ENCODE measurements at places on chromosomes 1 and 21.
A peak's percentile ranks its signal among the peaks of the same experiment; 100 is the strongest.

GRCh38 chr1:166020210-166020609 lies 146.6 kb downstream of the FAM78B start:
- no peak for DNase-seq

- DNase-seq, result no peak
Observed at GRCh38 chr1:228275179-228275429, 67.3 kb downstream of the OBSCN start.

DNA sequence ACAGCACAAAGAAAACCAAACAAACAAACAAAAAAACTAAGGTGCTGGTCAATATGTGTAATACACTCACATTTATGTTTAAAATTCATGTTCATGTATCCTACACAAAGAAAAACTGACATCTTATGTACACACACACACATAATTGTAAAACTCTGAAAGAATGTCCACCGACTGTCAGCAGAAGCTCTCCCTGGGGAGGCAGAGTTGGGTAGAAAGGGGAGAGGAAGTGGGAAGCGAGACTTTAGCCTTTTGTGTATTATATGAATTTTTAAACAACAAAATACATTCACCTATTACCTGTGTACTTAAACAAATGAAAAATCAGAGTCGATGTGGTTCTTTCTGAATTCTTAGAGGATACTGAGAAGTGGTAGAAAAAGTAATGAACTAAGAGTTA lies 88.3 kb downstream of the ABCA4 start:
- no peak for DNase-seq

- no peak for DNase-seq
Observed at GRCh38 chr1:186757851-186758250, 70.9 kb upstream of the PLA2G4A start.

DNA sequence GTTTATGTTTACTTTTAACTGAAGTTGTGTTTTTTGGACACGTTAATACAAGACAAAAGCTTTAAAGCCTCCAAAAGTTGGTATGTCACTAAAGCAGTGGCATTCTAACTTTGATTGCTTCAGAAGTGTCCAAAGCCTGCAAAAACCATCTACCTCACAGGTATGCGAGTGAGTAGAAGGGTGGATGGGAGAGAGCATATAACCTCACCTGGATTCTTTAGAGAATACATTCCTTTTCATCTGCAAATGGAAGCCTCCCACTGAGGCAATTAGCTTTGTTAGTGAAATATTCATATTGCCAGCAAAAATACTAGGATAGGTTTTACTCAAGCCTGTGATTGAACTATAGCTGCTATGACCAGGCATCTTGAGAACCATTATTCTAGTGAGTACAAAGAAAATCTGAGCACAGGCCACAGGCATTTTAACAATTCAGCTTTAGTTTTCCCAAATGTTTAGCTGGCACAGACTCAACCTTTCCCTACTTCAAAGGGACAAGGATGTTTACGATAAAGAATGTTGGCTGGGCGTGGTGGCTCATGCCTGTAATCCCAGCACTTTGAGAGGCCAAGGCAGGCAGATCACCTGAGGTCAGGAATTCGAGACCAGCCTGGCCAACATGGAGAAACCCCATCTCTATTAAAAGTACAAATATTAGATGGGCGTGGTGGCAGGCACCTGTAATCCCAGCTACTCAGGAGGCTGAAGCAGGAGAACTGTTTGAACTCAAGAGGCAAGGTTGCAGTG lies 39.7 kb downstream of the MAP3K21 start:
- no peak for DNase-seq

DNA sequence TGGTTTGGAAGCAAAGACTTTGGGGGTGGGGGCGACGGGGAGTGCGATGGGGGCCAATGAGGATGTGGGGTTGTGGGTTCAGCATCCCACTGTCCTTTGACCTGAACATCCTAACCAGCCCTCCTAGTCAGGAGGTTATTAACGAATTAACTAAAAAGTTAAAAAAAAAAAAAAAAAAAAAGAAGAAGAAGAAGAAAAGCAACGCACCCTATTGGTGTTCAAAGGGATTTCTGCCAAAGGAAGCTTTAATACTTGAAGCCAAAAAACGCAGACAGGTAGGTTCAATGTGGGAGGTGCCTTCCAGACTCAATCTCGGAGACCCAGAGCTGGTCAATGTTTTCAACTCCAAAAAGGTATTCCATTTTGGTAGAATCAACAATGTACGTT lies 2.2 kb downstream of the CLIC6 start:
- no peak for DNase-seq

DNA sequence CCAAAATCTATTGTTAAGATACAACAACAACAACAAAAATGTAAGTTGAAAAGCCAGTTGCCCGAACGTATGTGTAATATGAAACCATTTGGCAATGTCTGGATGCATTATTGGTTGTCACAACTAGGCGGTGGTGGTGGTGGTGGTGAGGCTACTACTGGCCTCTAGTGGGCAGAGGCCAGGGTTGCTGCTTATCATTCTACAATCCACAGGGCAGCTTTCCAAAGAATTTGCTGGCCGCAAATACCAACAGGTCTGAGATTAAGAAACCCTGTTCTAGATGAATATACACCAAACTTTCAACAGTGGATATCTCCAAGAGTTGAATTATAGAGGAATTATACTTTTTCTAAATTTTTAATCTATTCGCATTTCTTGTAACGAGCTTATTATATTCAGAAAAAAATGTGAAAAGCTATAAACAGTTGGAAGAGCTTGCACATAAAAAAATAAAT lies 26.8 kb upstream of the ZNF697 start:
- DNase-seq, result peak; percentile 28

DNA sequence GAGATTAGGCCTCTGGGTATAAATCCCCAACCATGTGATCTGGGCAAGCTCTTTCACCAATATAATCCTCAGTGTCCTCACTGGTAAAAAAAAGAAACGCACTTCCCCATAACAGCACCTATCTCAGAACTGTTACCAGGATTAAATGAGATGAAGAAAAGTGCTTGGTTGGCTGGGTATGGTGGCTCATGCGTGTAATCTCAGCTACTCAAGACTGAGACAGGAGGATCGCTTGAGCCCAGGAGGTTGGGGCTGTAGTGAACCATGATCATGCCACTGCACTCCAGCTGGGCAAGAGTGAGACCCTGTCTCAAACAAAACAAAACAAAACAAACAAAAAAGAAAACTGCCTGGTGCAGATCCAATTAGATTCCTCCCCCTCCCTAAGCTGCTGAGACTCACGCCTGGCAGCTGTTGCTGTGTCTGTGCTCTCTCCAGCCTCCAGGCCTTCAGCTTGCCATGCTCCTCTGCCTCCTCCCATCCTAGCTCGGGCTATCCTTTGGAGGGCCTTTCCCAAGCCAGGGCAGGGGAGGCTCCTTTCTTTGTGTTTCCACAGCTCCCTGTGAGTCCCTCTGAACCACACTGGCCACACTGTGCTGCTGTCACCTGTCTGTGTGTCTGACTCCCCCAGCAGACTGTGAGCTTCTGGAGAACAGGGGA lies 19.0 kb downstream of the CYB5RL start:
- no peak for DNase-seq

- no peak for DNase-seq
Observed at GRCh38 chr1:115676498-115677181, 34.9 kb downstream of the VANGL1 start.

GRCh38 chr1:181104790-181105133 lies 16.3 kb downstream of the IER5 start:
- DNase-seq, result peak; percentile 57

GRCh38 chr1:19084206-19084738 lies 125.8 kb downstream of the UBR4 start:
- DNase-seq, result no peak

DNA sequence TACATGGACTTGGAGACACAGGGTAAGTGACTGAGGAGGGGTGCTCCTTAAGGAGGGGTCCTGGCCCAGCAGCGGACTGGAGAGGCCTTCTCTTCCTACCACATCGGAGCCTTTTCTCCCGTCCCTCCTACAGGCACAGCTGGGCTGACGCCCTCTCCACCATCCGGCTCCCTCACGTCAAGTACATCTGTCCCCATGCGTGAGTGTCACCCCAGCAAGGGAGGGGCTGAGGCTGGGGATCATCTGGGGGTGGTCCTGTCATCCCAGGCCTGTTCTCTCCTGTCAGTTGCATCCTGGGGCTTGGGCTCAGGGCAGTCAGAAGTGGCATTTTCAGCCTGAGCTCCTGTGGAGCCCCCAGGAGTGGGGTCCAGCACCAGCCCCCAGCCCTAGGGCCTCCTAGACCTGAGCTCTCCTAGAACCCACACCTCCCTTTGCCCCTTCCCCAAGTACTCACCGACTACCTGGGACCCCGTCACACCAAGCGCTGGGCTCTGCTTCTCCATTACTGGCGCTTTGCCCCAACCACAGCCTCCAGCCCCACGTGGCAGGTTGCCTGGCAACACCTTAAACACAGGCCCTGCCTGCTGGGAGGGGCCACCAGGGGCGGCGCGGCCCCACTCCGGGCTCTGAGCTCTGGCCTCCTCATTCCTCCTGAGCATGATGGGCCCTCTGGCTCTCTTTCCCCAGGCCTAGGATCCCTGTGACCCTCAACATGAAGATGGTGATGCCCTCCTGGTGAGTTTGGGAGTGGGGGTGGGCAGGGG lies 2.3 kb downstream of the LYPLA2 start:
- peak; percentile 55 for DNase-seq

- no peak for DNase-seq
Observed at GRCh38 chr1:94634977-94635416, 93.4 kb upstream of the F3 start.

- no peak for DNase-seq
Observed at GRCh38 chr1:81305997-81306452, 494.7 kb upstream of the ADGRL2 start.

- no peak for DNase-seq
Observed at GRCh38 chr1:78072216-78072615, 26.4 kb downstream of the GIPC2 start.

DNA sequence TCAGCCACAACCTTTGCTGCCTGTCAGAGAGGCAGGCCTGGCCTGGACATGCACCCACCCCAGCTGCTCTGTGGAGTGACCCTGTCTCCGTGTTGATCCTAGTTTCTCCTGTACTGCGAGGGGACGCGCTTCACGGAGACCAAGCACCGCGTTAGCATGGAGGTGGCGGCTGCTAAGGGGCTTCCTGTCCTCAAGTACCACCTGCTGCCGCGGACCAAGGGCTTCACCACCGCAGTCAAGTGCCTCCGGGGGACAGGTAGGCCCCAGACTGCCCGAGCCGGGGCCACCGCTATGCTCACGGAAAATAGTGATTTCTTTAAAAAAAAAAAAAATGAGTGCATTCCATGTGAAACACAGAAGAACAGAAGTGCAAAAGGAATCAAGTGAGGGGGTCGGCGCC lies 41.6 kb upstream of the TRAPPC10 start:
- no peak for DNase-seq

- DNase-seq, result no peak
Observed at GRCh38 chr1:236143104-236143948, 987 bp downstream of the GPR137B start.

DNA sequence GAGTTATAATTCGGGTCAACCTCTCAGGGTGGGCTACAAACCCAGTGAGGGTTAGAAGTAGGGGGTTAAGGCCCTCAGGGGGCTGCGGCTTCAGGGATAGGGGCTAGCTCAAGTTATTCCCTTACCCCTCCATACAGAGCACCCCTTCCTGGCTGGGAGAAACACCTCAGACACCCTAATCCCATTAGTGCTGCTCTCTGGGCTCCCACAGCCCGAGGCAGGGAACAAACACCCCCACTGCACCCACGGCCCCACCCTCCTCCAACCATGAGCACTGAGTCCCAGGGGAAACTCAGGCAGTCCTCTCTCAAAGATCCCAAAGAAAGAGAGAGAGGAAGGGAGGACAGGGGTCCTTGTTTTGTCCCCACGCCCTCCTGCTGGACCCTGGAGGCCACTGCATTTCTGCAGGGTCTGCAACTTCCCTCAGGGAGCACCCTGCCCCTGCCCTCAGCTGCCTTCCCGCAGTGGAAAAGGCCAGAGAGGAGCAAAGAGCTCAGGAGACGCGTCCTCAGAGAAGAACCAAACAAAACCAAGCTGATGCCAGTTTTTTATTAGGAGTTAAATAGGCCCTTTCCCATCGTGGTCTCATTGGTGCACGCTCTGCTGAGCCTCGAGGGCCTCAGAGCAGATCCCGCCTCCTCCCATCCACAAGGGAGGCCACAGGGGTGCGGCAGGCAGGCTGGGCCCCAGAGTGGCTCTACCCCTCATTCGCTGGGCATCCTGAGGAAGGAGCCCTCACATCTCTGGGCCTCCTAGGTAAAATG lies 1.4 kb upstream of the S100A4 start:
- no peak for DNase-seq

DNA sequence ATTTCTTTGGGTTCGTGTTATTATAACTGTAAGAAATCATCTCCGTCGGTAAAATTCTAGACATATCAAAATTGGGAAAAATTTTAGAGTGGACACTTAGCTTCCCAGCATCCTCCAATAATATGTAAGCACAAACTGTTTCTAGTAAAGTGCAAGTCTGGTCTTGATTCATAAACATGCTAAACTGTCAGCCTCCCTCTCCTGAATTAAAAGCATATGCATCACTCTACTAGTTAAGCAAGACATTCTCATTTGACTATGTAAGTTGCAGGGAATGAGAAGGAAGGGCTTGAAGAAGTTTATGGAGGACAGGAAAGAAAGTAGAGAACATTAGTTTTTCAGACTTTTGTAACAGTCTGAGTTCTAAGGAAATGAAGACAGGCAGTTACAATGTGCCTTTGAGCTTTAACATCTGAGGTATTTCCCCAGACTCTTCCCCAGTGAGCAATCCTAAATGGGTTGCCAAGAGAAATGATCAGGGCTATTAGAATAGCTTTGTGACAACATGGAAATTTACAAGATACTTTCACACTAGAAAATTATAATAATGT lies 90.0 kb downstream of the TYW3 start:
- no peak for DNase-seq

DNA sequence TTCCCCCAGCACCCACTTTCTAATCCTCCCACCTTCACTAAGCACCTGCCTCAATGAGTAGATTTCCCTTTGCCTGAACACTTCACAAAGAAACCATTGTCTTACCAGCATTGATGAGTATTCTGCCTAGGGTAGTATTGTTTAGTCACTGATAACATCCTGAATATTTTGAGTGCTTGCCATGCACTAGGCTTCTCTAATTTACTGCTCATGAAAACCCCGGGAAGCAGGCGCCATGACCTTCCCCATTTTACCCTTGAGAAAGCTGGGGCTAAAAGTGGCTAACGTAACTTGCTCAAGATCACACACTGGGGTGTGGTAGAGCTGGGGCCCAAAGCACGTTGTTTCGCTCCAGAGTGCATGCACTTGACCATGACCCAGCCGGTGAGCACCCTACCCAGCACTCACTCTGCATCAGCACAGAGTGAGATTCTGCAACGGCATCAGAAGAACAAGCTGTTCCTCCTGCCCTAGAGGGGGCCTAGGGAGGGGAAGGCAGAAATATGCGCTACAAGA lies 10.6 kb upstream of the F3 start:
- no peak for DNase-seq

DNA sequence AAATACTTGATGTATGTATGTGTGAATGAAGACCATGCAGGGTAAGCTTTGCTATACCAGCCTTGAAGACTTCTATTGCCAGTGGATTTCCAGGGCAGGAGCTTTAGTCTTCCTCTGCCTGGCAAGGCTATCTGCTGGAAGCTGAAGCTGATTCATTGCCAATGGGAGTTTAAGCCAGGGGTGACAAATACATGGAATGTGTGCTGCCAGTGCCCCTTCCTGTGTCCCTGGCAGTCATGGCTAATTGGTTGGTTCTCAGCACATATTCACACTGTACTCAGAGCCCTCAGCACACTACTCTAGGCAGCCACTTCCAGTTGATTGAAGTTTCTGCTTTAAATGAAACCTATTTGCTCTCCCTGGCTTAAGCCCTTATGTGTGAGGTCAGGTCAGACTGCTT lies 1.5 kb downstream of the ZSCAN20 start:
- no peak for DNase-seq

Data from CD4-positive, alpha-beta T cell treated with Interleukin-21 for 1 hour (primary cell).